Pulmonary artery endothelial cell (primary cell): ENCODE measurements at places on chromosomes 2 and 18. TPM values are rescaled to one million over a fixed set of nuclear protein-coding genes. Genes with fewer than 3 reads are reported as not detected.

DNA sequence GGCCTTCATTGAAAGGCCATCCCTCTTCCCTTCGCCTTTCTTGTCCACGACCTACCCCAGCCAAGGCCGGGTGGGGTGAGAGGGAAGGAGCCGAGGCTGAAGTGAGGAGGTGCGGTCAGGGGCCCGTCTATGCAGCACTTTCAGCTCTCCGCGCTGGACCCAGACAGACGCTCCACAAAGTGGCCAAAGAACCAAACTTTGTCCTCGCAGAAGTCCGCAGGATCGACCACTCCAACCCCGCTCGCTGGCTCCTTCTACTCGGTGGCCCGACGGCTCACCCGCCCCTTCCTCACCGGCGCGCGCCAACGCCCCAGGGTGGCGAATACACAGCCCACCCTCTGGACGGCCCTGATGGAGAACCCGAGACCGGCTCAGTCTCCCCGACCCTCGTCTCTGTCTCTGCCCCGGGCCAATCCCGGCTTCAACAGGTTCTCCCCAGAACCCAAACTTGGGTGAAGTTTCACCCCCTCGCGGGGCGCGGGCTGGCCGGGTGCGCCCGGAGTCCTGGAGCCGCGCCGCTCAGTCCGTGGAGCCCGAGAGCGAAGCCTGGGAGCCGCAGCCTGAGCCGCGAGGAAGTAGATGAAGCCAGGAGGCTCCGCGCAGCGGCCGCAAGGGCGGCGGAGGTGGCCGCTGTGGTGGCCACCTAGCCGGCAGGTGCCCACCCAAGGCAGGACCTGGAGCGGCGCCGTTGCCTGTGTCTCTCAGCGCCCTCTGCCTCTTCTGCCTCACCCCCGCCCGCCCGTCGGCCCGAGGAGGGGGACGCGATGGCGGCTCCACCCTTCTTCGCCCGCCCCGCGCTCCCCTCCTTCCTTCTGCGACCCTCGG lies 26.7 kb upstream of the ALPP start:
- DNase-seq, result no peak

DNA sequence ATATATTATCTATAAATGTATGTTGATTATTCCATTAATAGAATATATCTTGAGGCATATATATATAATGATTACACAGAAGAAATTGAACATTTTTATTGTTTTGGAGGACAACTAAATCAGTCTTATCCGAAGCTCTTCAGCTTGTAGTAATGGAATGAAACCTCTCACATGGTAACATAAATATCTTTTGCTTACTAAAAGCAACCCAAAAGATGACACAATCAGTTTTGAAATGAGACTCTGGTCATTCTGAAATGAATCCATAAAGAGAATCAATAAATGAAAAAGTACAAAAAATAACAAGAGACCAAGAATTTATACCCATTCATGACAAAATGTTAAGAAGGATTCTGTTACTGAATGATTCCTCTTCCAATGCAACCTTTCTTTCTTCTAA lies 110.2 kb downstream of the FIGN start:
- DNase-seq, result no peak

GRCh38 chr2:122523143-122523542 lies 767.7 kb downstream of the TSN start:
- no peak for DNase-seq

DNA sequence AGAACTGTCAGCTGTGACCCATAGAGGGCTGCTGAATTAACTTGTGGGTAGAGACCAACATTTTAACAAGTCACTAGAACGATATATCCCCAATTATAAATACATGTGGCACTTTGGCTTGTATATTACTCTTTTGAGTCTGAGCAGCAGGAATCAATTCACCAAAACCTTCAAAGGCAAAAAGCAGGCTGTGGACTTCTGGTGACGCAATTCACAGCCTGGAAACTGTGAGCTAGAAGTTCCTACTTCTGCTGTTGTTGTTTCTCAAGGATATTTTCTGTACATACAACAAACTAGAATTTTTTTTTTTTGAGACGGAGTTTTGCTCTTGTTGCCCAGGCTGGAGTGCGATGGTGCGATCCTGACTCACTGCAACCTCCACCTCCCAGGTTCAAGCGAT lies 37.3 kb downstream of the PTCD3 start:
- DNase-seq, result no peak

- no peak for DNase-seq
These were observed 28.7 kb downstream of the GAD1 start for GRCh38 chr2:170845343-170845742.

DNA sequence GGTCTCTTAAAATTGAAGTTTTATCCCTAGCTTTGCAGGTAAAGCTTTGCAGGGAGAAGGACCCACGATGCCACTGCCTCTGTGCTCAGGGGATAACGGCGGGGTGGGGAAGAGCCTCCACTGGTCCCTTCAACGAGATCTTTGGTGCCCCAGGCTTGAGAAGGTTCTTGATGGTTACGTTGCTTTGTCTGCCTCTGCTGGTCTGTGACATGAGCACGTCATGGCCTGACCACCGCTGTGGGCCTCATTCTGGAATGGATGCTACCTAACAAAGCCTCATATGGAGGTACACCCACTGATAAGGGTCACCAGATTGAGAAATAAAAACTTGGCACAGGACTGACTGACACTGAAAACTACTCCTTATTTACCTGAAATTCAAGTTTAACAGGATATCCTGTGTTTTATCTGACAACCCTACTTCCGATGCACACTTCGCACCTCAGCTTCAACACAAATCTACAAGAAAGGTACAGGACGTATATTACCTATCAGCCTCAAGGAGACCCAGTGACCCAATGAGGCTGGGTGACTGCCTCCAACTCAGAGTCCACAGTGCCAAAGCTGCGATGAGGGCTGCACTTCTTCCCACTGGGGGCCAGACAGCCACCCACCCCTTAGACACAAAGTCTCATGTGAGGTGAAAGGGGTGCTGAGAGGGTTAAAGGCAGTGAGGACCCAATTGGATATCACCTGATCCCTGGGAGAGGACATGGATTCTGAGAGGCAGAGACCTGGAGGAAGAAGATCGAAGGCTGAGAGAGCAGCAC lies 64.9 kb downstream of the EIPR1 start:
- DNase-seq, result no peak

DNA sequence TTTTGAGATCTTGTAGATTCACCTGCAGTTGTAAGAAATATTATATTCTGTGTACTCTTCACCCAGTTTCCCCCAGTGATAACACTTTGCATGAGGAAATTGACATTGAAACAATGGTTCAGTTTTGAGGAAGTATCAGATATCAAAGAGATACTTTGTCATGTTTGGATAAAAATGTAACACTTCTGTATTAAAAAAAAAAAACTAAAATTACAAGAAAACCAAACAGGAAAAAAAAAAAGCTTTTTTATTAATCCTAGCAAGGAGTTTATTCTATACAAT lies 204.0 kb downstream of the ARL4C start:
- no peak for DNase-seq

GRCh38 chr2:3480352-3481010 lies 38.9 kb downstream of the ADI1 start:
- DNase-seq, result no peak

GRCh38 chr2:180980943-180981911 lies 822 bp downstream of the UBE2E3 start:
- DNase-seq, result no peak

GRCh38 chr2:240579771-240580614 lies 6.5 kb upstream of the CAPN10 start:
- no peak for DNase-seq

DNA sequence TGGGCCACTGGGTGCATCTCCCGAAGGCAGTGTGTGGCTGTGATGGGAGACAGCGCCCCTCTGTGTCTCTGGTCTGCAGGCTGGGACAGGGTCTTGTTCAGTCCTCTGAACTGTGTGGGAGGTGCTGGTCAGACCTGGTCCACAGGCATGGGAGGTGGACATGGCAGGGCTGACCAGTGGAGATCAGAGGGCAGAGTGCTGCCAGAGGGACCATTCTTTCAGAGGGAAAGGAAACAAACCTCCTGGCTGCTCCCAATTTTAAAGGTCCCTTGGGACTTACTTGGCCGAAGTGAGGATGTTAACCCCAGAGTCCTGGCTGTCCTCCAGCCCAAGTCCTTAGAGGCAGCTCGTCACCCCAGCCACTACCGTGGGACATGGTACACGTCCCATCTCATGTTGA lies 4.0 kb downstream of the CAPN13 start:
- DNase-seq, result no peak

- DNase-seq, result no peak
These were observed 69.8 kb upstream of the MAL start for GRCh38 chr2:94955702-94956101.

- no peak for DNase-seq
These were observed 671.9 kb upstream of the SOX11 start for GRCh38 chr2:5020116-5020875.

DNA sequence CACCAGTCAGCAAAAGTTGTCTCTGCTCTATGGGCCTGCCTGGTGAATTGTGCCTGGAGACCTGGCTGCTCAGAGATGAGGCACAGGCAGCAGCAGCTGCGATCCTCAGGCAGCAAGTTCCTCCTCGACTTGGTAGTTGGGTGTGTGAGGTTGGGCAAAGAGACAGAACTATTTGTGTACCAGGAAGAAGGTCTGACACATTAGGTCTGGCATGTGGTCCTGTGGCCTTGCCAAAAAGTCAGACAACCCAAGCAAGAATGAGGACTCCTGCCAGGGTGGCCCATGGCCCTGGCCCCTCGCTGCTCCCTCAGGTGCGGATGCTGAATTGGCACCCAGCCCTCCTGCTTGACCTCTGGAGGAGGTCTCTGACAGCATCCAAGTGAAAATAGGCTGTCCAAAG lies 192.7 kb downstream of the DYSF start:
- DNase-seq, result peak; percentile 19

- DNase-seq, result no peak
These were observed 20.5 kb downstream of the FTCDNL1 start for GRCh38 chr2:199830531-199830930.

DNA sequence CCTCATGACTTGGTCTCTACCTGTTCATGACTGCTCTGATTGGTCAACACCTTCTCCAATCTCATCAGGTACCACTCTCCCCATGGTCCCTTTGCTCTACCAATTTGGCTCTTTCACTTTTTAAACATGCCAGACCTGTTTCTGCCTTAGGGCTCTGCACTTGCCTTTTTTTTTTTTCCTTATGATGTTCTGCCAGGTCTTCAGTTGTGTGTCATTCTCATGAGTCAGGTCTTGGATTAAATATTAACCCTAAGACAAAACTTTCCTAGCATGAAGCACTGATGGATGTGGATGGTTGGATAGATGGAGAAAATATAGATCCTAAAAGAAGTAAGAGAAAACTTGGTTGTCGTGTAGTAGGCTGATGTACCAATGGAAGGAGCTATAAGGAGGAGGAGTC lies 219.3 kb downstream of the TTC32 start:
- no peak for DNase-seq

DNA sequence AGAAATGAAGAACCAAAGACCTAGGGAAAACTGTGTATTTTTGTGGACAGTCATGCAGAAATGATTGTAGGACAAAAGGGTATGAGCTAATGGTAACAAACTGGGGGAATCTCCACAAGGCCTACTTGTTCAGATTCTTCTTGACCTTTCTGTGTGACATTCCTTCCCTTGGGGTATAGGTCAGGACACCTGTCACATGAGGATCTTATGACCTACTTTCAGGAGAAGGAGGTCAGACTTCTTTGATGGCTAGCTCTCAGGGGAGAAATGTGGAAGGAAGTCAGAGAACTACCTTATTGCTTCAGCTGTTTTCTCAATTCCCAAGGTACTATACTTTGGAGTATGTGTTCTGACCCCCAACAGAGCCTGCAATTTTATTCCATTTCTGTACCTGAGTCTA lies 40.7 kb upstream of the TANK start:
- no peak for DNase-seq

Gene RGPD8
- total RNA-seq, result 7.5 and 12.6 TPM in 2 replicates

Gene TDRD15
- total RNA-seq, result not detected in 2 replicates

Gene RAB17
- total RNA-seq, result 1.6 and 1.9 TPM in 2 replicates

Gene CCDC148
- total RNA-seq, result 0.28 TPM in 1 of 2 replicates, not detected in the other

Gene HSPE1
- total RNA-seq, result 115 and 245 TPM in 2 replicates

Gene HOXD12
- not detected in 2 replicates for total RNA-seq

Gene GFPT1
- total RNA-seq, result 27.8 and 36.1 TPM in 2 replicates

Gene XDH
- total RNA-seq, result not detected in 2 replicates
